ENCODE measurements at places on chromosomes 11 and 22.

GRCh38 chr11:77967121-77967520 is 27.3 kb downstream of the INTS4 start:
- no peak for DNase-seq

- no peak for DNase-seq
Measured at GRCh38 chr11:73194593-73194992, 23.5 kb upstream of the P2RY2 start.

DNA sequence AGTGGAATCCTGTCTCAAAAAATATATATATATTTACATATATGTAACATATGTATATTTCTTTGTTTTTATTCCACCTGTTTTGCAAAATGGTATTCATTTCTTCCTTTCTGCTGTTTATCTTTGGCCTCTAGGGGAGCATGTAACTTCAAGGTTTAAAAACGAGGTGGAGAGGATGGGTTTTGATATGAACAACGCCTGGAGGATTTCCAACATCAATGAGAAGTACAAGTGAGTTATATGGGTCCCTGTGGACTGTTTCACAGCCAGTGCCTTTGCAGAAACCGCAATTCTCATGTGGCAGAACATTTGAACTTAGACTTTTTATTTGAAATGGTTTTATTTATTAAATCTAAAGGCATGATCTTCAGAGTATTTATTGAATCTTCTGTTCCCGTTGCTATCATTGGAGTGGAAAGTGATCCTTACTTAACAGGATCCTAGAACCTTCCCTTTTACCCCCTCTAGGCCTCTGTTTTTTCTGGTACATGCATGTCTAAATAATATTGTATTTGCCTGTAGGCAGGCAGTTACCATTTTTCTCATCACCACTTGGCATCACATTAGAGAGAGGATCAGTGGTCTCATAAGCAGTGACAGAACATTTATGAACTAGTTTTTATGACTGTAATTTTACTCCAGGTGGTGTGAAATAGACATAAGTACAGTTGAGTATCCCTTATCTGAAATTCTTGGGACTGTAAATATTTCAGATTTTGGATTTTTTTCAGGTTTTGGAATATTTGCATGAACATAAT is 81.5 kb upstream of the HORMAD2 start:
- DNase-seq = no peak

DNA sequence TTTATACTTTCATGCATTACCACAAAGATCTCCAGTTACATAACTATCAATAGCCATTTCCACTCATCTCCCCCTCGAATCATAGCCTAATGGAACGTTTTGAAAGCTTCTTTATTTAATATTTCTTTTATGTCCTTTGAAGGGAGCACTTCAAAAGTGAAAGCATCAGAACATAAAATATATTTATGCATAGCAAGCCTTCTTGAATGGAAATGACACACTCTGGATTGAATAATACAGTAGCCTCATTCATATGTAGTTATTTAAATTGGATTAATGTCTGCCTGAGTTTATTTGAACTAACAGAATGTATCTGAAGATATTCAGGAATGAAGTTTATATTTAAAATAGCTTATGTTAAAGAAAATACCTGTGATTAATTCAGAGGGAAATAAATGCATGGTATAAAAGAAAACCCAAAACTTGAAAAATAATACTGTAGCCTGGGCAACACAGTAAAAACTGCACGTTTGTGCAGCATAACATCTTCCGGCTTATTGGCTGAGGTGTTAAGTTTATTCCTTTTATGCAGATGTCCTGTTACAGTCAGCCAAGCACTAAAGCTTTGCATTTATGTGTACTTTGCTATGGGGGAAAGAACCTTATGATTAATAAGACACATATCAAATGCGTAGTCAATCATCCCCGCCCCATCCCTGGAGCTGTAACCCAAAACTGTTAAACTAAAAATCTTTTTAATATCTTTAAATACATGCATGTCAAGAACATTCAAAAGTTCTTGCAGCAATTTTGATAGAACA is 22.0 kb downstream of the OOSP3 start:
- DNase-seq = no peak
